ENCODE measurements at places on chromosomes 5 and 9. TPM values are rescaled to one million over a fixed set of nuclear protein-coding genes. Genes with fewer than 3 reads are reported as not detected.

The PCDHB3 gene
- 0.55 TPM for total RNA-seq

The CSF2 gene
- total RNA-seq = not detected

The IGFBPL1 gene
- total RNA-seq = not detected

The C7 gene
- 1.1 TPM for total RNA-seq

The PTGR1 gene
- total RNA-seq = 115 TPM

The CDC20B gene
- total RNA-seq = not detected

The KIF4B gene
- under 0.01 TPM for total RNA-seq

The PLPP1 gene
- 194 TPM for total RNA-seq

Data from smooth muscle cell of bladder (primary cell).